ENCODE measurements at places on chromosomes 3 and 15.

DNA sequence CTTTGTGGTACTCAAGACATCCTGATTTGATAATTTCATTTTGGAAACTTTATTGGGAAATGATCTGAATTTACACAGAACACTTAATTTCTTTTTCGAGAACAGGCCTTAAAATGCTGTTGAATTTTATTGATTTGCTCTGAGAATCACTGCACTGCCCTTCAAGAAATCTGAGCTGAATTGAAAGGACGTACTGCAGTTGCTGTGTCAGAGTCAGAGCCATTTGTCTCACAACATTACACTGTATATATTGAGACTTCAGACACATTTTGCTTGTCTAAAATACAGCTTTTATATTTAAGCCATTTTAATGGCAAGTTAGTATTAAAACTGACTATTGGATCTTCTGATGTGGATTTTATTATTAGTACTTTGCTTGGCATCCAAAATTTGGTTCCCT lies 504.1 kb downstream of the NLGN1 start:
- DNase-seq = no peak

- DNase-seq = no peak
These were observed 24.9 kb upstream of the THRB start for GRCh38 chr3:24519368-24520100.

- no peak for DNase-seq
These were observed 75.7 kb upstream of the TPRG1 start for GRCh38 chr3:189096092-189096491.

DNA sequence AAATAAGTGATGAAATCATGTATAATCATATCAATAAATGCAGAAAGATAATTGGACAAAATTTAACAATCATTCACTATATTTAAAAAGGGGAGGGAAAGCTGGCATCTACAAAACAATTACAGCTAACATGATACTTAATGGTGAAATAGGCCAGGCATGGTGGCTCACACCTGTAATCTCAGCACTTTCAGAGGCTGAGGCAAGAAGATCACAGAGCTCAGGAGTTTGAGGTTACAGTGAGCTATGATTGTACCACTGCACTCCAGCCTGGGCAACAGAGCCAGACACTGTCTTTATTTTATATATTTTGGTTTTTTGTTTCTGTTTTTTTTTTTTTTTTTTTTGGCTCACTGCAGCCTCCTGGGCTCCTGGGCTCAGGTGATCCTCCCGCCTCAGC lies 12.1 kb downstream of the EDC3 start:
- no peak for DNase-seq

GRCh38 chr3:74643636-74644035 lies 29.2 kb upstream of the CNTN3 start:
- no peak for DNase-seq

DNA sequence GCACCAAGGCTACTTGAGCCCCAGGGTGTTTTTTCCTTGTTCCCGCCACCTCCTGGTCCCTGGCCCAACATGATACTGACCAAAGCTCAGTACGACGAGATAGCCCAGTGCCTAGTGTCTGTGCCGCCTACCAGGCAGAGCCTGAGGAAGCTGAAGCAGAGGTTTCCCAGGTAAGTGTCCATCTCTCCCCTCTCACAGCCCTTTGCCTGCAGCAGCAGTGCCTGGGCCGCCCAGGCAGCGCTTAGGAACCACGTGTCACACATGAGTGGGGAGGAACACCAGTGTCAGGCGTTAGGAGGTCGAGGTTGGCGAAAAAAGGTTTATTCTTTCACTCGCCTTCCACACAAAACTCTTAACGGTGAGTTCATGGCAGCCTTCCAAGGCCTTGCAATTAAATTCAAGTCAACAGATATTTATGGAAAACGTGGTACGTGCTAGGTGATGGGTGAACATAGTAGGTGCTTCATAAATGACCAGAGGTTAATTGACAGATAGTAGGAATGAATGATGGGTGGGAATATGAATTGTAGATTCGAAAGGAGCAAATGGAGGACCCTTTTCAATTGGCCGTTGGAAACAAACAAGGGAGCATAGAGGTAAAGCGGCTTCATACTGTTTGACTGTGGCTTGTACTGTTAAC lies 486 bp downstream of the CDIN1 start:
- peak; percentile 13 for DNase-seq

DNA sequence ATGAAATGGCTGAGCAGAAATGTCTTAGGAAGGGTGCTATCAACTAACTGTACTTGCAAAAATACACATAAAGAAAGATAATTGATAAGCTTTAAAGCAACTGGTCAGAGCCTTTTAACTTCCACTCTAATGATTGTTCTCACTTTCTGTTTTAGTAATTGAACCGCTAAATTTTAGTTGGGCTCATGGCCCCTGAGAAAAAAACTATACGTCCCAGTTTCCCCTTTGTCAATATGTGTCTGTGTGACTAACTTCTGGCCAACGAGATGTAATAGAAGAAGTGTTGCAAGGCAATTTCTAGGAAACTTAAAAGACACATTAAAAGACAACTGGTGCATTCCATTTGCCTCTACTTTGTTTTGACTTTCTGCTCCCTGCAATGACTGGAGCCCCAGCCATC lies 223.9 kb downstream of the NR1D2 start:
- DNase-seq = no peak

DNA sequence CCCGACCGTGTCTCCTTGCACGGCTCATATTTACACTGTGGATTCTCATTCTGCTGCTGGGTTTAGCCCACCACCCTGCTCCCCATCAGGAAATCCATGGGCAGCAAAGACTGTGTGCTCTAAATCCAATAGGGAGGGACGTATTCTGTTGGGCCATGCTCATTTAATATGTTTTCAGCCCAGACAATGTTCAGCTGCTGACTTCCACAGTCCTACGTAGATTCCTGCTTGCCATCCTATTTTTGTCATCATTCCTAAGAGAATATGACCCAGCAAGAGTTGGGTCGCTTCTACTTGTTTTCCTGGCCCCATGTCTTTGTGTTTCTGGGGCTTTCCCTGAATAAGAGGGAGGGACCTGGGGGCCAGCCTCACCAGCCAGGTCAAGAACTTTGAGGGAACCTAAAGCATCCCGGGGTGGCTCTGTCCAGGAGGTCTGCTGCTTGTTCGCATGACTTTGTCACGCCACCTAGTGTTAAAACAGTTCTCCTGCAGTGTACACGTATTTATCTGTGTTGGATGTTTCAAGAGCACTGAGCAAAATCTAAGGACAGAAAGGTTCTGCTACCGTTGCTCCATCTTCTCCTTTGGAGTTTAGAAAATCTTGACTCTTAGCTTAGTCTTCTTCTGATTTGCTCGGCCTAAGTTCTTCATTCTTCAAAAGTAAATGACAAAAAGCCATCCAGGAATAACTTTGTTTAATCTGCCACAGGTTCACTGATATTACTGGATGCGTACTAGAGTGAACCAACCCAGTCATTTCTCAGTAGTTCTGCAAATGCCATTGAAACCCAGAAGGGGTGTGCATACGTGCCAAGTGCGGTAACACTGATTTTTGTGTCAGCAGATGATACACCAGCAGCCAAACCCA lies 79.8 kb upstream of the NR2E3 start:
- DNase-seq = peak; percentile 30

- no peak for DNase-seq
These were observed 161.4 kb downstream of the WNT7A start for GRCh38 chr3:13718436-13718835.

GRCh38 chr15:28952666-28953491 lies 67.1 kb downstream of the APBA2 start:
- no peak for DNase-seq

DNA sequence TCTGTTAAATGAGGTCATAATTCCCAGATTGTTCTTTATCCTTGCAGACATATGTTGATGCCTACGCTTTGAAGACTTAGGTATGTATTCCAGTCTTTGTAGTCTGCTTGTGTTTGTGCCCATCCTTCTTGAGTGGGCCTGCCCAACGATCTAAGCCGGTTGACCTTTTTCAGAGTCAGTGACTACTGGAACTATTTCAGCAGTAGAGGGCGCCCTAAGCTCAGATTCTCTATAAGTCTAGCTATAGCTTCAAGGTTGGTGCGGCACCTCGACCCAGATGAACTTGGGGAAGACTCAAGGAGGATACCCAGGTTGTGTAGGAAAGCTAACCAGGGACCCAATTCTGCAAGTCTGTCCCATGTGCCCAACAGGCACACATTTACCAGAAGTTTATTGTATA lies 228.8 kb upstream of the PPP2R3A start:
- DNase-seq = no peak

DNA sequence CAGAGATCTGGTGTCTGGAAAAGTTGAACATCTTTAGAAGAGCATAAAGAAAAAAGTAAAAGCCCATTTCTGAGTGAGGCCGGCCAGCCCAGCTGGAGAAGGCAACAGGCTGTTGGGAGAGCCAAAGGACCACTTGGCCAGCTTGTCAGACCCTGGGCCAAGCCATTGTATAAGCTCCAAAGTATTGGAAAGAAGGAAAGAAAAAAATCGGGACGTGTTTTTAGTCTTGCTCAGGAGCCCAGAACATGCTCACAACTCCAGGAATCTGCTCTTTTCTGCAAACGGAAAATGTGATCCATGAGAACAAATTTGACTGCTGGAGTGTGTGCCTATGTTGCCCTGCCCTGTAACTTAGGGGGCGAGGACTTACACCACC lies 10.4 kb upstream of the CLPX start:
- no peak for DNase-seq

DNA sequence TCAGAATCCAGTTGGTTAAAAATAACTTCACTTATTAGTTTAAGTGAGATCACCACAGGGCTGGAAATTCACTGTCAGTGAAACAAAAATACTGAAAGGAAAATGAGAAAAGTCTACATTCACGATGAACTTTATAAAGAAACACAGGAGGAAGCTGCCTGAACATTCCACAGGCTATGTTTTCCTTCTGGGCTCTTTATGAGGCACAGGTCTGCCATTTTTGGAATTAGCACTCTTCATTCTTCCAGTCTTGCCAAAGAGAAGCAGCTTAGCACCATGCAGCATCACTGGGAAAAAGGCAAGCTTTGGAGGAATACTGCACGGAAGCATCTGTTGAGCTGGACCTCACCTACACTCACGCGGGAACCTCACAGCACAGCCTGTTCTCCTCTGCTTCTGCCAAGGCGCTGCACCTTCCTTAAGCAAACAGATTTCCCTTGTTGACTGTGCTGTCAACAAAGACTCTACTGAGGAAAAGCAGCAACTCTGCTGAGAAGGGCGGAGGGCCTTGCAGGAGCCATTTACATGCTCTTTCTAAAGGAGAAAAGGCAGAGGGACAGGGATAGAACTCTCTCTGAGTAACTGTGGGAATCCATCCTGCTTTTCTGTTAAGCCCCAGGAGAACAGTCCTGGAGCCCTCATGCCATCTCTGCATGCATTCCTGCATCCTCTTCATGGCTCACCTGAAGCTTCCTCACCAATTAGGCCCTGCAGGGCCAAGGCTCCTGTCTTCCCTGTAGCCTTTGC lies 15.7 kb downstream of the SUSD5 start:
- DNase-seq = no peak

GRCh38 chr3:126052196-126053058 lies 31.5 kb downstream of the SLC41A3 start:
- DNase-seq = no peak

- DNase-seq = no peak
These were observed 413.1 kb upstream of the ARRDC4 start for GRCh38 chr15:97547381-97547780.

- no peak for DNase-seq
These were observed 751.2 kb downstream of the NR2F2 start for GRCh38 chr15:97081666-97082226.

GRCh38 chr15:66043264-66043663 lies 174.0 kb downstream of the RAB11A start:
- no peak for DNase-seq

GRCh38 chr3:186854954-186855353 lies 12.4 kb downstream of the ADIPOQ start:
- no peak for DNase-seq

DNA sequence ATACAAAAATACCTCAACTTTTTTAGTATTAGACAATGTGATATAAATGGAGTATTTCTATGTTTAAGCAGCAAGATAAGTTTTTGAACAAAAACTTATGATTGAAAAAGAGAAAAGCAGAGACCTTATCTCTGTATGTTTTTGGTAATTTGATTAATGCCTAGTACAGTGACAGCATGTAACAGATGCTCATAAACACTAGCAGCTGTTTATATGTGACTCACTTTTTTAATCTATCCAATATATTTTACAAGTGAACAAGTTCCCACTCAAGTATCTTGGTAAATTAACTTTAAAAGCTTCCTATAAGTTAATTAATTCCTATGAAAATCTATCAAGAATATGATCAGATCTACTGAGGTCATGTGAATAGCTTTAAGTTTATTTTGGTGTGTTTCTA lies 55.1 kb downstream of the NGLY1 start:
- no peak for DNase-seq

- no peak for DNase-seq
These were observed 225.3 kb upstream of the KCNMB2 start for GRCh38 chr3:178310949-178311348.

DNA sequence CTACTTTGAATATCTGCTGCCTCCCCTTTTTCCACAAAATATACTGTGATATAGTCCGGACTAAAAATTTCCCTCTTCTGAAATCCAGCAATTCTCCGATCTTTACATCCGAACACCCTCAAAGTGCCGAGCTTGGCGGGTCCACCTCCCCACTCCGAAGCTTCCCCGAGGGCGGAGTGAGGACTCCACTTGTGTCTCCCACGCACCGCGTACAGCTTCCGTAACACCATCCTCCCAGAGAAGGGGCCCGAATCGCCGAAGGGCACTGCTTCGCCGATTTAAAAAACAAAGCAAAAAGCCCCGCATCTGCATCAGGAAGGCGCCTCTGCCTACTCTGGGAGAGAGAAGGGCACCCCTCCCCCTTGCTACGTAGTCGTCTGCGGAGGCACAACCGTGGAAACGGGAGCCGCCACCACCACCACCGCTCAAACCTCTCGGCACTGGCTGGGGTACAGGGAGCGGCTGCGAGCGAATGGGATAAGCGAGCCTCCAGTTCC lies 551 bp downstream of the NCBP2 start:
- DNase-seq = peak; percentile 61

- DNase-seq = no peak
These were observed 92.3 kb downstream of the FRMD5 start for GRCh38 chr15:44102675-44103254.

Data from CD4-positive, alpha-beta T cell treated with Interleukin-1 beta for 1 hour (primary cell).